Activated T-cell treated with anti-CD3 and anti-CD28 coated beads for 24 hours (primary cell): ENCODE measurements at places on chromosomes 7 and 10.

DNA sequence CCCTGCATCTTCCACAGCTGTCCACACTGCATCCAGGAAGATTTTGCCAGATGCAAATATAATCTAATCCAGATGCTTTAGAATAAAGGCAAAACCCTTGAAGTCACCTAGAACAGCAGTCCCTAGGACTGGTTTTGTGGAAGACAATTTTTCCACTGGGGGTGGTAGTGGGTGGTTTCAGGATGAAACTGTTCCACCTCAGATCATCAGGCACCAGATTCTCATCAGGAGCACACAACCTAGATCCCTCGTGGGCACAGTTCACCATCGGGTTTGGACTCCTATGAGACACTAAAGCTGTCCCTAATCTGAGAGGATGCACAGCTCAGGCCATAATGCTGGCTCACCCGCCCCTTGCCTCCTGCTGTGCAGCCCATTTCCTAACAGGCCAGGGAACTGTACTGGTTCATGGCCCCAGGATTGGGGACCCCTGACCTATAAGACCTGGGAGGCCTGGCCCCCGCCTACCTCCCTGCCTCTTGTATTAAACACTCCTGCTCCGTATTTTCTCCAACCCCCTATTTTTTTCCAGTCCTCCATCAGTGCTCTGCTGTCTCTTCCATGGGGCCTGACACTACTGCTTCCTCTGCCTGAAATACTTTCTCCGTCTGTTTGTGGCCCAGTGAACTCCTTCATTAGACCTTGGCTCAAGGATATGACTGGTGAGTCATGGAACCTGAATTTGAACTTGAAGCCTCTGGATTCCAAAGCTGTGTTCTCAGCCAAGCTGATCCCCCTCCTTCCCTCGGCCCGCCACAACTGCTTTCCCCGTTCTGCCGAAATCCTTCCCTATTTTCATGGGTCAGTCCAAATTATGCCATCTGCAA lies 79.9 kb upstream of the RHEB start:
- peak; percentile 3 for DNase-seq

DNA sequence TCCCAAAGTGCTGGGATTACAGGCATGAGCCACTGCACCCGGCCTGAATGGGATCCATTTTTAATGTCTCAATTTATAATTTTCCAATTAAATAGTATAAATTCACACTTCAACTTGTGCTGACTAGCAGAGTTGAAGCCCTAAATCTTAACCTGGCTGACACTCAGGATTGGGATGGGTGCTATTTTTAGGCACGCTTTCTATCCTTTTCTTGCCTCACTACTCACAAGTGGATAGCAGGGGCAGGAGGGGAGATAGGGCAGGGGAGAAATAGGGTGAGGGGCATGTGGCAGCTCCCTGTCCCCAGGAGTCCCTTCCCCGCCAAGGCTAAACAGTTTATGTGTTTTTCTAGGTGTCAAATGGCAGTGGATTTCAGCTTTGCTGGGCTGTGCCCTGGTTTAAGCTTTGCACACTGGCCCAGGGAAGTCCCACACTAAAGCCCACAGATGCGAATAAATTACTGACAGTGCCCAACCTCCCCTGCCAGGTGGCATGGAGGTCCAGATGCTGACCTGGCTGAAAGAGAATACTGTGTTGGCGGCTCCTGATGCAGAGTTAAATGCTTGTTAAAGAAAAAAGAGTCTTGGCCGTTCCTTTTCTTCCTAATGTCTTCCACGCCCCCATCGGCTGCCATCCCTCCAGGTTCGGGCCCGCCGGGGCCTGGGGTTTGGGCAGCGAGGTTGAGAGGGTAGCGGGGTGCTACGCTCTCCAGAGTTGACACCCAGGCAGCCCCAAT lies 36.2 kb upstream of the EFCAB10 start:
- DNase-seq, result no peak

DNA sequence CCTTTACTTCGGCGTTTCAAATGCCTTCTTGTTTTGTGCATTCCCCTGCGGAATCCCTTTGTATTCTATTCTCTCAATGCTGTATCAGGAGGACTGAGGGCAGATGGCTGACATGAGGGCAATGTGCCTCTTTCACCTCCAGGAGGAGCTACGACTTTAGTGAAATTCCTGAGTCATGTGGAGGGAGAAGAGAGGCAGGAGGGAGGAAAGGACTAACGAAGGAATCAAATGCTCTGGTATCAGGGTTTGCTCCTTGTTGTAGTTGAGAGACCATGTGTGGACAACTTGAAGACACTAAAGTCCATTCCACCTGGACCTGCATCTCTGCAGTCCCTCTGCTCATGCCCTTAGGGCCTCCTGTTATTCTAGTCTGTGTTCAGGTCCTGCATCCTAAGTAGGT lies 40.2 kb upstream of the PRSS58 start:
- no peak for DNase-seq

GRCh38 chr7:120997882-120998474 lies 9.5 kb downstream of the CPED1 start:
- no peak for DNase-seq

DNA sequence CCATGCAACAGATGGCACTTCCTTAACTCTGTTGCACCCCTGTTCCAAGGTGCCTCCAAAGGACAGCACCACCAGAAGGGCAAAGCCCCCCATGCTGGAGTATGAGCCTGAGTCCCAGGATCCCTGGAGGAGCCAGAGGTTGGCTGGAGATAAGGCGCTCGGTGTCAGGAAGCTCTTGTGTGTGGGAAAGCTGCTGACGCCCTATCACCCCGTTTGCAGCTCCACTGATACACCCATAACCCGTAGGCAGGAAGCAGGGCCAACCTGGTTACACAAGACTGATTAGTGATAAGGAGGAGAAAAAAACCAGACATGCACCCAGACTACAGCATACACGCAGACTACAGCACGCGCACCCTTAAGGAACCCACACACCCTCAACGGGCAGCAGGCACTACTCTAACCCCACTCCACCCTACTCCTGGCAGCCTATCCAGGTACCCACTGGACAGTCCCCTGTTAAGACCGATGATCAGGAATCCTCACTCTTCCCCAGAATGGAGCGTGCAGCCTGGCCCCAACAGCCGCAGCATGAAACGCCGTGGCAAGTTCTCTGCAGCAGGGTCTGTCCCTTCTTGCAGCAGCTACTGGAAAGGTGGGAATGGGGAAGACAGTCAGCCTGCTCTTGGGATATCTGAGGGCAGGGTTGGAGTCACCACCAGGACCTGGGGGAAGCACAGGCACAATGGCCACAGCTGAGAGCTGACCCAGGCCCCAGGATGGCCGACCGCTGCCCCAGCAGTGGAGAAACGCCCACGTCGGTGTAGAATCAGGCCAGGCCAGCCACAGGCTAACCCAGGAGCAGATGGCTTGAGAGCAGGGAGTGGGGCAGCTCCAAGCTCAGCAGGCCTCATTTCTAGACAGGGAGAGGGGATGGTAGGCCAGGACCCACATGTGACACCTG lies 38.3 kb upstream of the TUBB8 start:
- no peak for DNase-seq

DNA sequence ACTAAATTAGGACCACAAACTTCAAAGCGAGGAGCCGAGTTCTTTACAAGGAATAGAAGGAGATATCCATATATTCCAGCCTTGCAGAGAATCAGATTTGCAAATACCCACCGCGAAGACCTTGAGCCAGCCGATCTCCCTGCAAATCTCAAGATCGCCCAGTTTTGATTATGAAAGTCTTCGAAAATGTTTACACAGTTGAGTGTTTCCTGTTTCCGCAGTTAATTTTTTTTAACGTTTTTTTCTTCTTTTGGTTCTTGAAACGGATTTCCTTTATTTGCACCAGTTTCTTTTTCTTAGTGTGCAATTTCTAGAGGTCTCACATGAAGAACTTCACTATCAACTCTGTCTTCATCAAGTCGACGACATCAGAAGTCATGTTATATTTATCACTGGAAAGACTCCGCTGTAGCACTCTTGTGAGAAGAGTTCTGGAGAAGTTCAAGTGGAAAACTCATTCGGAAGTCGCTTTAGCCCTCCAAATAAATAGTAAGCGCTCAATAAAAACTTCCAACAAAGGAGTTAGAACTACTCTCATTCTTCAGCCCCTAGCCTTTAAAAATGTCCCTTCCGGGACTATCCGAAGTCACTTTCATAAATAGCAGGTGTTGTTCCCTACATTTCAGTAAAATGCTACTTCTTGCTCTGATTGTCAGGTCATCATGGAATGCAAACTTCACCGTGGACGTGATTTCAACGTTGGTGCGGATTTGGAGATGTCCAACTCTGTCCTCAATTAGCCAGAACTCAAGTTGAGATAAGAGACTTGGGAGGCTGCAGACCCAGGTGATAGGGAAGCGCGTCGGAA lies 11.9 kb upstream of the SPAG6 start:
- no peak for DNase-seq

- DNase-seq, result no peak
Observed at GRCh38 chr10:86662186-86663045, 5.9 kb upstream of the LDB3 start.

DNA sequence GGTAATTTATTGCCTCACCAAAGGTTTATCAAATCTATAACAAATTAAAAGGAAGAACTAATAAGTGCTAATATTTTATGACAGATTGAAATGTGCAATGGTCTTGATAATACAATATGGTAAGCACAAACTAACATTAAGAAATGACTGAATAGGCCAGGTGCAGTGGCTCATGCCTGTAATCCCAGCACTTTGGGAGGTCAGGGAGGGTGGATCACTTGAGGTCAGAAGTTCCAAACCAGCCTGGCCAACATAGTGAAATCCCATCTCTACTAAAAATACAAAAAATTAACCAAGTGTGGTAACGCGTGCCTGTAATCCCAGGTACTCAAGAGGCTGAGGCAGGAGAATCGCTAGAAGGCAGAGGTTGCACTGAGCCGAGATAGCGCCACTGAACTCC lies 3.5 kb downstream of the MTPAP start:
- DNase-seq, result no peak

- DNase-seq, result no peak
Observed at GRCh38 chr7:25029075-25029474, 49.1 kb upstream of the OSBPL3 start.

DNA sequence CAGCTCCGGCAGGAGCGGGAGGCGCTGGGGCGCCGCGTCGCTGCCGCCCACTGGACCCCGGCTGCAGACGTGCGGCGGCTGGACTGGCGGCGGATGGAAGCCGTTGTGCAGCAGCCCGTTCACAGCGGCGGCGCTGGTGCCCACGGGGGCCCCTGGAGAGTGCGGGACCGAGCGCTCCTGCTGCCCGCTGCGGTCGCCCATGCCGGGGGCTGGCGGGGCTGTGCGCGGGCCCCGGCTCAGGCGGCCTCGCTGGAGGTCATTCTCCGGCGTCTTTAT lies 413 bp downstream of the PANK1 start:
- DNase-seq, result no peak

GRCh38 chr7:17844022-17844421 lies 96.3 kb downstream of the SNX13 start:
- no peak for DNase-seq

DNA sequence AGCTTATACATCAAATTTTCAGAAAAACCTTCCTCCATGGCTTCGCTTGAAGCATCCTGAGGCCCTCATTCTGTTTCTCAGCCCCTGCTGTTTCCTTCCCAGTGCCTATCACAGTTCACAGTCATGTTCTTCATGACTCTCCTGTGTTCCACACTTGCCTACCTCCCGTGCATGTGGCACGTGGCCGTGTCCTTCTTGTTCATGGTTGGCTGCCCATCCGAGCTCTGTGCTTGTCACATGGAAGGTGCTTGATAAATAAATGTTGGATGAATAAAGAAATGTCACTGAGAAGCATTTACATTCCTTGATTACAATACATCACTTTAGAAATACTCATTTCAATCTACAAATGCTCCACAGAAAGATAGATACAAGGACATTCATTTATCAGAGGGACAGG lies 23.7 kb upstream of the EGFR start:
- no peak for DNase-seq

DNA sequence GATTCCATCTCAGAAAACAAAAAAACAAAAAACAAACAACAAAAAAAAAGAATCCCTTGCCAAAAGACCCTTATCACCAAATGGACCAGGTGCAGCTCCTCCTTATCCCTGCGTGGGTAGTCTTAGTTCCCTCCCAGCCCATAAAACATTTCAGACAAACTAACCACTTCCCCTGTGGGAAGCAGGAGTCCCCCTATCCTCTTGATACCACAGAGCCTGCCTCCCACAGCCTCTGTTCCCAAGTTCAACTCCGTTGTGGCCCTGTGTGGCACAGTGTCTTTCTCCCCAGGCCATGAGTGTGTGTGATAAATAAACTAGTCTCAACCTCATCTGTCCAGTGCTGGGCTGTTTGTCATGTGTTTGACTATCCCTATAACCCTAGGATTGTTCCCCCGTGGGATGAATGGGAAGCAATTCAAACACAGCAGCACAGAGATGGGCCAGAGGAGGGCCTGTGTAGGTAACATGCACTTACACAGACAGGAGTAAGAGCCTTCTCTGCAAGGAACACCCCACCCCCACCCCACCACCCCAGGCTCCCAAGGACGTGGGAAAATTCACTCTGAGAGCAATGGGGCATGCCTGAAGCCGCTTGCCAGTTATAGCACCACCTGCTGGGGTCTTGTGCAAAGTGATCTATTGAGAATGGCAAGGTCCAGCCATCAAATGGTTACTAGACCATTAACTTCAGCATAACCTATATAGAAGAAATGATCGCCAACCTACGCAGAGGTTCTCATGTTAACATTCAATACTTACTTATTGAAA lies 147.1 kb upstream of the GHITM start:
- peak; percentile 1 for DNase-seq

GRCh38 chr7:33471636-33472242 lies 342.4 kb downstream of the BBS9 start:
- DNase-seq, result no peak

DNA sequence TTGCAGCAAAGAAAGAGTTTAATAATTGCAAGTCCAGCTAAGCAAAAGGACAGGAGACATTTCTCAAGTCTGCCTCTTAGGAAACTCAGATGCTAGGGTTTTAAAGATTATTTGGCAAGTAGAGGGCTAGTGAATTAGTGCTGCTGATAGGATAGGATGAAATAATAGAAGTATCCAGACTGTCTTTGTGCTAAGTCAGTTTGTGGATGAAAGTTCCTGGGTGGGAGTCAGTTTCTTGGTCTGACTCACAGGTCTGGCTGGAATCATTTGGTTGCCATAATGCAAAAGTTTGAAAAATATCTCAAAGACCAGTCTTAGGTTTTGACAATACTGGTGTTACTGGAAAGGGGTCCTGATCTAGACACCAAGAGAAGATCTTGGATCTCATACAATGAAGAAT lies 42.6 kb upstream of the INHBA start:
- DNase-seq, result no peak

DNA sequence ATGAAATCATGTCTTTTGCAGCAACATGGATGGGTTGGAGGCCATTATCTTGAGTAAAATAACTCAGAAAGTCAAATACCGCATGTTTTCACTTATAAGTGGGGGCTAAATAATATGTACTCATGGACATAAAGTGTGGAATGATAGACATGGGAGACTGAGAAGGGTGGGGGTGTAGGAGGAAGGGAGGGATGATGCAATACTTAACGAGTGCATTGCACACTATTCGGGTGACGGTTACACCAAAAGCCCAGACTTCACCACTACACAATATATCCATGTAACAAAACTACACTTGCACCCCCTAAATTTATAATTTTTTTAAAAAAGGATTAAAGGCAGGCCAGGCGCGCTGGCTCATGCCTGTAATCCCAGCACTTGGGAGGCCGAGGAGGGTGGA lies 13.6 kb downstream of the LGI1 start:
- no peak for DNase-seq
